ENCODE measurements at places on chromosomes 11 and 22.
A peak's percentile ranks its signal among the peaks of the same experiment; 100 is the strongest.

- peak; percentile 92 for DNase-seq
Measured at GRCh38 chr11:78168539-78169477, 19.6 kb downstream of the KCTD21 start.

DNA sequence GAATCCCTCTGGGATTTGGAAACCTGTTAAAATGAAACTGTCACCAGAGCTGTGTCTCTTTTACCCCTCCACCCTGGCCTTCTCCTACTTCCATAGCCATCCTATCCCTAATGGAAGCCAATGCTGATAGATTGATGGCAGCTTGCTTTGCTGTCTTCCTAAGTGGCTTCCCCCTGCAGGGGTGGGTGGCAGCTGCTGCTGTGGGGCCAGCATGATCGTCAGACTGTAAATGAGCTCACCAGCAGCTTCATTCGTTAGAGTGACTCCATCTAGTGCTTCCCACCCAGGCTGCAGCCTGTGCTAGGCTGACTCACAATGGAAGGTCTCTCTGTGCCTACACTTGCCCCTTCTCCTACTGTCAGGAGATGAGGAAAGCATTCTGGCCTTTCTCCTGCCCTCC, 311.0 kb downstream of the BUD13 start:
- DNase-seq: no peak

DNA sequence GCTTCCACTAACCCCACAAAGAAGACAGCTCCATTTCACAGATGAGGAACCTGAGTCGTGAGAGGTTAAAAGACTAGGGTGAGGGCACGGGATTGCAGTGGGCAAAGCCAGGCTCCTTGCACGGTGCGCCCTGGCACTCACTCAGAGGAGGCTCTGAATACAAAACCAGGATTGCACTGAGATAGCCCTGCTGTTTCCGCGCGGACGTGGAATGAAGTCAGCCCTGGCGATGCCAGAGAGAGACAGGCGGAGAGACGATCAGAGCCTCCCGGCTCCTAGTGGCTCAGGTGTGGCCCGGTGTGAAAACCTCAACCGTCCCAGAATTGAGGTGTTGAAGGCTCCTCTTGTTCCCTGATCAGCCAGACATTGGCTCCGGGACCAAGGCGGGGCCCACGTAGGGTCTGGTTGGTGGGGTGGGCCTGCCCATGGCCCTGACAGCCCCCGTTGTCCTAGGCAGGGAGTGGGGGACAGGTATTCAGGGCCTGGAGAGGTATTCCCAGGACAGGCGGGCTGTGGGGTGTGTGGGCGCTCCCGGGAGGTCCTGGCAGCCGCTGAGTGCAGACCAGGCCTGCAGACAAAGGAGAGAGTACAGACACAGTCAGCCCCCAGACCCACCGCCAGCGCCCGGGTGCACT, 43.1 kb upstream of the LINC01488 start:
- no peak for DNase-seq

DNA sequence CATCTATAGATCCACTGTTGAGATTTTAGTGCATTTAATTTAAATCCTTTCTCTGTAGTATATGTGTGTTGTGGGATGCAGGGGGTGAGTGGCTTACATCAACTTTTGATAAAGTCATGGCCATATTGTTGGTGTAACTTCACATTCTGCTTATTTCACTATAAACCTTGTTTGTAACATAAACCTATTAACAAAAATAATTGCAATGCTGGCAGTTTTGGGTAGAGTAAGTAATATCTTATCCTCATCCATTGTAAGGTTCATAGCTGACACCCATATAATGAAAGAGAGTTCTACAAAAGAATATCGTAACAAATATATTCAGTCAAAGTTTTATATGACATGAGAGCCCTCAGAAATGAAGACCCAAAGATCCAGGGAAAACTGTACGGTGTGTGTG, 601.7 kb upstream of the ANO3 start:
- DNase-seq: no peak

DNA sequence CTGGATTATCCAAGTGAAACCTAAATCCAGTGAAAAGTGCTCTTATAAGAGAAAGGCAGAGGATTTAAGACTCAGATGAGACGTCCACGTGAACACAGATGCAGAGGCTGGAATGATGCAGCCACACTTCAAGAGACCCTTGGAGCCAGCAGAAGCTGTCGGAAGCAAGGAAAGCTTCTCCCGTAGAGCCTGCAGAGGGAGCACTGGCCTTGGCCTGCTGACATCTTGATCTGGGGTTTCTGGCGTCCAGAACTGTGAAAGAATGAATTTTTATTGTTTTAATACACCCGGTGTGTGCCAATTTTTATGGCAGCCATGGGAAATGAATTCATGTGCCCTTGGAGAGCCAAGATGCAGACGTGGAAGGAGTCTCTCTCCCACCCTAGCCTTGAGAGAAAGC, 407.0 kb upstream of the B3GAT1 start:
- no peak for DNase-seq

DNA sequence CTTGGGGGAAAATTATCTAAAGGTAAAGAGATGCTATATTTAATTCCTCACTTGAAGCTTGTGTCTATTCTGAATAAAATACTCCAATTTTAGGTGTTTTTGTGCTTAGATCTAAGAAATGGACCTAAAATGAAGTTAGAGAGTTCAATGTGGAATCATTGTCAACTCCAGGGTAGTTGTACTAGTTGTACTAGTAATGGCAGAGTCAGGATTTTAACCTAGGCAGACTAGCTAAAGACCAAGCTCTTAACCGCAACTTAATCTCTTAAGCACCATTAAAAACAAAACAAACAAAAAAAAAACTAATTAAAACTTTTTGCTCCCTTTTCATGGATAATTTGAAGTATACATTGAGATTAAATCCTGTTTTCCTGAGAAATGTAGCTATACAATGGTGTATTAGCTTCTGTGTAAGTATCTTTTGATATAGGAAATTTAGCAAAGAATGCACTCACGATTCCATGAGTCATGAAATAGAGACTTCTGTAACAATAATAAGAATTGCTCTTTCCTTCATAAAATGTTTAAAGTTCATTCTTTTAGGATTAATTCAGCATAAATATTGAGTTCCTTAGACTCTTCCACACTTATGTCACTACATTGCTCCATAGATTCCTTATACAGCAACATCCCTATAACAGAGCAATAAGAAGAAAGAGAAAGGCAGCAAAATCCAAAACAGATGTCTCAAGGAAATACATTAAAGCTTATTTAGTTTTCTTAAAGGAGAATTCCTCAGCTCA, 26.5 kb upstream of the SOX6 start:
- DNase-seq: no peak

DNA sequence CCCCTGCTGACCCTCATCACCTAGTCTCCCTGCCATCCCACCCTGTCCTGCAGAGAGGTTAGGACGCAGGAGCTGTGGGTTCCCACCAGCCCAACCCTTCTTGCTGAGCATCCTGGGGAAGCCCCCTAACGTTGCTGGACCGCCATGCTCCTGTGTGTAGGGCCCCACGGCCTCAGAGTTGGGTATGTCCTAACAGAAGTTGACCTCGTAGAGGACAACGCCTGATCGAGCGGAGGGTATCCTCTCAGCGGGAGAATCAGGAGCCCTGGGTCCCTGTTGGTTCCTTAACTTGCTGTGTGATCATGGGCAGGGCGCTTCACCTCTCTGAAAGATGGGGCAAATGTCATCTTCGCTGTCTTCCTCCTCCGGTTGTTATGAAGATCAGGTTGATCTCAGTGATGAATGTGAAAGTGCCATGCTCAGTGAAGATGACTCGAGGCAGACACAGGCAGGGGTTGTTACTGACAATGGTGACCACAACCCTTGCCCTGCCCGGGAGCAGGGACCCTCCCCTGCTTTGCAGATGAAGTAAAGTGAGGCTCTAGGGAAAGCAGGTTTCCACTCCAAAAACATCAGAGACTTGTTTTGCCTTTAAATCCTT, 19.3 kb upstream of the CD5 start:
- no peak for DNase-seq

- DNase-seq: no peak
Measured at GRCh38 chr11:12210200-12210599, 99.8 kb downstream of the MICAL2 start.

DNA sequence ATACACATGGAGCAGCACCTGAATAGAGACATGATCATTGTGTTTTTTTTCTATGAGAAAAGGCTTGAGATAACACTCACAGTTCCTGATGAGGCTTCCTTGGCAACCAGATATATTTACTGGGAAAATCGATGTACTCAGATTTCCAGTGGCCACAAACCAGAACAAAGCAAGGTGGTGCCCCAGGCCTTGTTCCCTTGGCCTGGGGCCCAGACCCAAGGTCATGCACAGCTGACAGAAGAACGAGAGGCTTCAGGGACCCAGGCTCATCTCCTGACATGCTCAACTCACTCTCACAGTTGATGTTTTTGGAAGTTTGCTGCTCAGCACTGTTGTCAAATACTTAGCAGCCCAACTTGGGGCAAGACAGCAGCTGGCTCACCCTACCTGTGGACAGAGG, 281.8 kb downstream of the NTM start:
- no peak for DNase-seq

- no peak for DNase-seq
Measured at GRCh38 chr11:5234381-5234834, at the start of gene HBD. HBD (minus strand) TSS chr11:5234483; CDS start chr11:5234433, 50 bp downstream.

DNA sequence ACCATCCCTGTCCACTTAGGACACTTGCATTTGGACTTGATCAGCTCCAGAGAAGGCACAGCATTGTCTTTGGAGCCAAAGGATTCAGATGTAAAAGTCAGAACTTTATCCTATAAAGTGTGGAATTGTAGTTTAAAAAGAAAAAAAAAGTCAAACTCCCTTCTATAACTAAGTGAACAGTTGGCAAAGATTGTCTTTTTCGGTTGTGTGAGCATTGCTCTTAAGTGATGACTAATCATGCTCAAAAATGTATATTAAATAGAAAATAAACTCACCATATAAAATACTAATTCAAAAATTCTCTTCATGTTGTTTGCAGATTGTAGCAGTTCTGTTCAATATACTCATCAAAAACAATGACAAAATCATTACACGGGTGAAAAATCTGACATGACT, 93.8 kb downstream of the ETS1 start:
- no peak for DNase-seq

DNA sequence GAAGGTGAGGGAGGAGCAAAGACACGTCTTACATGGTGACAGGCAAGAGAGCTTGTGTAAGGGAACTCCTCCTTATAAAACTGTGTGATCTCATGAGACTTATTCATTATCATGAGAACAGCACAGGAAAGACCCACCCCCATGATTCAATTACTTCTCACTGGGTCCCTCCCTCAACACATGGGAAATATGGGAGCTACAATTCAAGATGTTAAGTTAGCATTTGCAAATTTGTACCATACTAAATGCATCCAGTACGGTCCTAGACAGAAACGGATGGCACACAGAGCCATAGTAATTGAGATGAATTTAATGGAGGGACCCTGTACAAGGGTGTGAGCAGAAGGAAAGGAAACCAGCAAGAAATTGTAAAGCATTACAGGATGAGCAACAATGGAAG, 765.8 kb upstream of the API5 start:
- DNase-seq: no peak

- DNase-seq: no peak
Measured at GRCh38 chr11:122375687-122376399, 259.8 kb upstream of the BLID start.

- DNase-seq: no peak
Measured at GRCh38 chr11:16902182-16902581, 112.0 kb downstream of the PLEKHA7 start.

GRCh38 chr11:67300256-67300755, 3.0 kb upstream of the SSH3 start:
- DNase-seq: no peak

- no peak for DNase-seq
Measured at GRCh38 chr11:35997902-35998520, 54.1 kb downstream of the LDLRAD3 start.
